Right lobe of liver (tissue), 6 donors: ENCODE measurements at places on chromosomes 7 and 10.
A peak's percentile ranks its signal among the peaks of the same experiment; 100 is the strongest.

DNA sequence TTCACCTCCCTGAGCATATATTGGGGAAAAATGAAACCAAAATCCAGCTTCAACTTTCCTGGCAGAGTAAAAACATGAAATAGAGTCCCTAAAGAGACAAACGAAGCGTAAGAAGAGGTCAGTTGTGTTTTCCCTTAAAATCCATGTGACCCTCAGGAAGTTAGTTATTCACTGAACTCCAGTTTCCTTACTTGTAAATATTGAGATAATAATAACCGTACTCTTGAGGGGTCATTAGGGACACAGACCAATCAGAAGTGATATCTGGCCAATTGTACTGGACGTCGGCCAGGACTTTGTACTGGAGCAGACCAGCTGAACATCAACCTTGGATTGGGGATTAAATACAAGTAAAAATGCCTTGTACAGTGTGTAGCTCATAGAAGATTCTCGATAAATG, 167.0 kb downstream of the GATA3 start:
- peak; percentile 58 for DNase-seq

GRCh38 chr7:16982640-16983350, 101.0 kb upstream of the AGR3 start:
- DNase-seq = no peak

- DNase-seq = no peak
Observed at GRCh38 chr10:58743466-58744115, 230.9 kb downstream of the BICC1 start.

GRCh38 chr7:151070574-151070960, 10.0 kb downstream of the FASTK start:
- peak; percentile 13 for DNase-seq

GRCh38 chr7:148697256-148698006, 1.3 kb upstream of the CUL1 start:
- DNase-seq = no peak

GRCh38 chr10:71264345-71265200, 52.2 kb downstream of the UNC5B start:
- no peak for DNase-seq

GRCh38 chr10:118572256-118573041, 23.0 kb downstream of the PRLHR start:
- no peak for DNase-seq

GRCh38 chr7:42931447-42931833, 534 bp downstream of the PSMA2 start:
- DNase-seq = no peak

DNA sequence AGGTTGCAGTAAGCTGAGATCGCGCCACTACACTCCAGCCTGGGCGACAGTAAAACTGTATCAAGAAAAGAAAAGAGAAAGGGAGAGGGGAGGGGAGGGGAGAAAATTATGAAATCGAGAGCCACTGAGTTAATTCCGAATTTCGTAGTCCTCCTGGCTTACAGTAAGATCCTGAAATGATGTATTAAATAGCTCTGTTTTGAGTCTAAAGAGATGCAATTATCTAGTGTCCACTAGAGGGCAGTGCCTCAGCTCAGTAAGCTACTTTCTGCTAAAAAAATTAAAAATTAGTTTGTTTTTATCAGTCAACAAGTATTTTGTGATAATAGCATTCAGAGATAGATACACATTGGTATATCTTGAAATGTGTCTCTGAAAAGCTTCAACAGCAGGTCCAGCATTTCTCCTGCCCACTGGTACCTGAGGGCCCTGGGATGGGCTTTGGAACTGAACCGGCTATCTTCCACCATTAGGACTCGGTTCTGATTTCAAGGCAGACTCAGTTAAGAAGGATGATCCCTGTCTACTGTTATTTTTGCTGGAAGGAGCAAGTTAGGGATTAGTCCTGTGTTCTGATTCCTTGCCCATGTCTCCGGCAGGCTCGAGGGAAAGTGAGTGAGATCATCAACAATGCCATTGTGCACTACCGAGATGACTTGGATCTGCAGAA, 19.5 kb downstream of the TSPAN33 start:
- DNase-seq = no peak

DNA sequence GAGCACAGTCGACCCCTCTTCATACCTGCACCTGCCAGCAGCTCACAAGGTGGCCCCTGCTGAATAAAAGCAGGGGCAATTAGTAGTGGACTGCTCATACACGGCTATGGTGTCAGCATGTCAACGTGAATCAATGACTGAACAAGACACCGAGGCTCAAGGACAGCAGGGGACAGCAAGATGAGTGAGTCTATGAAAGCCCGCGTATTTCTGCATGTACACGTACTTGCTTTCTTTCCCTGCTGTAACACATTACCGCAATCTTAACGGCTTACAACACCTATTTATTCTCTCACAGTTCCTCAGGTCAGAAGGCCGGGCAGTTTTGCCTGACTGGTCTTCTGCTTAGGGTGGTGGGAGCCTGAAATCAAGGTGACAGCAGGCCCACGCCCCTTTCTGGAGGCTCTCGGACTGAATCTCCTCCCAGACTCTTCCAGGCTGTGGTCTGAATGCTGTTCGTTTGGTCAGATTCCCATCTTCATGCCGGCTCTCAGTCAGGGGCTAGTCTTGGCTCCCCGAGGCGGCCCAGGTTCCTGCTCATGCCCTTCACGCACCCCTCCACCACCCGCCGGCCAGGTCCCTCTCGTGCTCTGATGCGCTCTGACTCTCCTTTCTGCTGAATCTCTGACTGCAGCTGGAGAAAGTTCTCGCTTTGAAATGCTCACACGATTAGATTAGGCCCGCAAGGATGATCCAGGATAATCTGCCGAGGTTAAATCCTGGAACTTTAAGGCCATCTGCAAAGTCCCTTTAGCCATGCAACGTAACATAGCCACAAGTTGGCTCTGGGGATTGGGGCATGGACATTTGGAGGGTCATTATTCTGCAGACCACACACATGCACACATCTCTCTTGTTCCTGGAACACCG, 7.8 kb upstream of the PPP2R2D start:
- no peak for DNase-seq

- DNase-seq = no peak
Observed at GRCh38 chr10:64039198-64039597, 518.0 kb downstream of the REEP3 start.

- DNase-seq = no peak
Observed at GRCh38 chr10:490891-491571, 198.4 kb downstream of the DIP2C start.

GRCh38 chr10:113104047-113104446, 154.0 kb downstream of the TCF7L2 start:
- no peak for DNase-seq

GRCh38 chr7:98285157-98286092, 3.9 kb downstream of the BRI3 start:
- no peak for DNase-seq

GRCh38 chr7:92898798-92899197, 62.4 kb upstream of the CDK6 start:
- DNase-seq = no peak

GRCh38 chr7:37471619-37472018, 23.0 kb upstream of the ELMO1 start:
- no peak for DNase-seq
